Type B pancreatic cell (in vitro differentiated cells): ENCODE measurements at places on chromosomes 13 and 19. TPM values are rescaled to one million over a fixed set of nuclear protein-coding genes. Genes with fewer than 3 reads are reported as not detected.
A peak's percentile ranks its signal among the peaks of the same experiment; 100 is the strongest.

DNA sequence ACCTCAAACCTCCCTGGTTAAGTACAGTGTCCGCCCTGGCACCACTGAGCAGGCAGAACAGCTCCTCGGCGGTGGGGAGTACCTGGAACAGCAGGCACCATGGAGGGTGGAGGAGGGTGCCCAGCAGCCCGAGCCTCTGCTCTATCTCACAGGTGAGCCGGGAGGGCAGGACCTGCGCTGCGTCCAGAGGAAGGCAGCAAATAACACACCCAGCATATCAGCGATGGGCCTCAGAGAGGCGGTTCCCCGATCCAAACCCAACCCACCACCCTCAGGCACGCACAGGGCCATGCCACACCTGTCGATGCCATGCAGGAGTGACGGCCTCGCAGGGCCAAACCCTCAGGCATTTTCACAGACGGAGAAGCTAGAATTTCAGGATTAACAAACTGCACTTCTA, 11.8 kb downstream of the PEPD start:
- H3K36me3 ChIP-seq: peaks cover 5% of the 10 kb centered on the region
- peak overlapping the region; percentile 99 for H3K27ac ChIP-seq
- peak overlapping the region; percentile 87 for H3K4me3 ChIP-seq
- H3K27me3 ChIP-seq: no peaks in the 10 kb centered on the region
- H3K4me1 ChIP-seq: peaks cover 22% of the 10 kb centered on the region
- DNase-seq: no peak

GRCh38 chr19:29329460-29330134, 116.6 kb upstream of the UQCRFS1 start:
- DNase-seq: no peak
- no peak overlapping the region for H3K4me3 ChIP-seq
- H3K4me1 ChIP-seq: no peaks in the 10 kb centered on the region
- H3K27ac ChIP-seq: no peak overlapping the region
- H3K27me3 ChIP-seq: peaks cover 28% of the 10 kb centered on the region
- H3K36me3 ChIP-seq: no peaks in the 10 kb centered on the region

DNA sequence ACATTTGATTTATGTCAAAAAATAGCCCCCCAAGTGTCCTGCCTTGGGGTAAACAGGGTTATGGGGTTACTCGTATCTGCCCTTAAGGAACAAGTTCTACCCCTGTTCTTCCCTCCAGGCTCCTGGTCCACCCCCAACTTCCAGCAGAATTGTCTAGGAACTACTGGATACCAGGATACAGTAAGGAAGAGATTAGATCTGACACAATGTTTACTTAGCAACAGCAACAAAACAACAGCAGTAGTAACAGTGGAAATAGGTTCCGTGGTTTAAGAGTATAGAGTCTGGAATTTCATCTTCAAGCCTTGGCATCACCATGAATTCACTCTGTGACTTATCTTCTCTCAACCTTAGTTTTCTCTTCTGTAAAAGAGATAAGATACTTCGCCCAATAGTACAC, 1.7 kb upstream of the FAM98C start:
- H3K27ac ChIP-seq: no peak overlapping the region
- DNase-seq: no peak
- H3K36me3 ChIP-seq: peaks cover 5% of the 10 kb centered on the region
- H3K4me1 ChIP-seq: no peaks in the 10 kb centered on the region

DNA sequence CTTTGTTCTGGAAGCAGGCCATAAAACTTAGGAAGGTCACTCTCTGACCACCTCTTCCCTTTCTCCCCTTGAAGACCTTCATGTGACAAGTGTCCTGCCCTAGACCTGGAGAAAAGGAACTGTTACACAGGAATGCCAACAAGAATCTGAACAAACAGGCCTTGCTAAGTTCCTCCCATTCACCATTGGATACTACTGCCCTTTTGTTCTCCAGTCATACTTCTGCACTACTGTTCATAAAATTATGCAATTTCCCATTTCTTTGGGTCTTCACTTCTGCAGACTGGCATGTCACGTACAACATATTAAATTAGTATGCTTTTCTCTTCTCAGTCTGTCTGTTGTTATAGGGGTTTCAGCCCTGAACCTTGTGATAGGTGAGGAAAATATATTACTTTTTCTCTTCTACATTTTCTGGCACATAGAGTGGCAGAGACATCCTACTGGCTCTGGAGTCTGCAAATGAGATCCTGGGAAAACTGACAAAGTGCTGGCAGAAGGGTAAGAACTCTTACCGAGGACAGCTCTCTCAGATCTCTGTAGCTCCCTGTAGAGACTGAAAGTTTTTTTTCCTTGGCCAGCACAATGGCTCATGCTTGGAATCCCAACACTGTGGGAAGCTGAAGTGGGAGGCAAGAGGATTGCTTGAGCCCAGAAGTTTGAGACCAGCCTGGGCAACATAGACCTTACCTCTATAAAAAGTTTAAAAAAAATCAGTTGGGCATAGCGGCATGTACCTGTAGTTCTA, 87.6 kb upstream of the SPRY2 start:
- H3K27me3 ChIP-seq: no peaks in the 10 kb centered on the region
- H3K36me3 ChIP-seq: no peaks in the 10 kb centered on the region

SOX1 gene
- total RNA-seq: 0.17 and 1.3 TPM in 2 replicates

GRCh38 chr13:97245011-97245410, 22.9 kb downstream of the MBNL2 start:
- peaks cover 18% of the 10 kb centered on the region for H3K36me3 ChIP-seq
- DNase-seq: no peak
- H3K27ac ChIP-seq: no peak overlapping the region

DNA sequence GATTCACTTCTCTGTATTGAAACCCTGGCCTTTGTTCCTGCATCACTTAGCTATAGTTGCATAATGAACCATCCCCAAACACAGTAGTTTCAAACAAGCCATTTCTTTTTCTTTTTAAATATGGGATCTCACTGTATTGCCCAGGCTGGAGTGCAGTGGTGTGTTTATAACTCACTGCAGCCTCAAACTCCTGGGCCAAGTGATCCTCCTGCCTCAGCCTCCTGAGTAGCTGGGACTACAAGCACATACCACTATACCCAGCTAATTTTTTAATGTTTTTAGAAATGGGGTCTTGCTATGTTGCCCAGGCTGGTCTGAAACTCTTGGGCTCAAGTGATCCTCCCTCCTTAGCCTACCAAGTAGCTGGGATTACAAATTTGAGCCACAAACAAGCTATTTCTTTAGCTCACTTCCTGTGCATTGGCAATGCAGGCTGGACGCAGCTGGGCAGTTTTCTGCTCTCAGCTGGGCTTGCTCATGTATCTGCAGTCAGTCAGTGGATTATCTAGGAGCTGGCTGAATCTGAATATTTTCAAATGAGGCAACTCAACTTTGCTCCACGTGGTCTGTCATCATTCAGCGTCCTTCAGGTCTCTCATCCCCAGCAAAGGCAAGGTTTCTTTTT, 49.5 kb upstream of the SIN3B start:
- no peak for DNase-seq
- no peaks in the 10 kb centered on the region for H3K4me1 ChIP-seq
- H3K36me3 ChIP-seq: no peaks in the 10 kb centered on the region

- no peaks in the 10 kb centered on the region for H3K27me3 ChIP-seq
- no peak for DNase-seq
- H3K4me1 ChIP-seq: no peaks in the 10 kb centered on the region
- no peaks in the 10 kb centered on the region for H3K36me3 ChIP-seq
- no peak overlapping the region for H3K4me3 ChIP-seq
- no peak overlapping the region for H3K27ac ChIP-seq
Observed at GRCh38 chr19:15721268-15721667, 6.6 kb upstream of the OR10H2 start.

- peaks cover 30% of the 10 kb centered on the region for H3K27me3 ChIP-seq
- no peaks in the 10 kb centered on the region for H3K36me3 ChIP-seq
- DNase-seq: no peak
Observed at GRCh38 chr19:18109733-18110608, 12.4 kb downstream of the MAST3 start.

DNA sequence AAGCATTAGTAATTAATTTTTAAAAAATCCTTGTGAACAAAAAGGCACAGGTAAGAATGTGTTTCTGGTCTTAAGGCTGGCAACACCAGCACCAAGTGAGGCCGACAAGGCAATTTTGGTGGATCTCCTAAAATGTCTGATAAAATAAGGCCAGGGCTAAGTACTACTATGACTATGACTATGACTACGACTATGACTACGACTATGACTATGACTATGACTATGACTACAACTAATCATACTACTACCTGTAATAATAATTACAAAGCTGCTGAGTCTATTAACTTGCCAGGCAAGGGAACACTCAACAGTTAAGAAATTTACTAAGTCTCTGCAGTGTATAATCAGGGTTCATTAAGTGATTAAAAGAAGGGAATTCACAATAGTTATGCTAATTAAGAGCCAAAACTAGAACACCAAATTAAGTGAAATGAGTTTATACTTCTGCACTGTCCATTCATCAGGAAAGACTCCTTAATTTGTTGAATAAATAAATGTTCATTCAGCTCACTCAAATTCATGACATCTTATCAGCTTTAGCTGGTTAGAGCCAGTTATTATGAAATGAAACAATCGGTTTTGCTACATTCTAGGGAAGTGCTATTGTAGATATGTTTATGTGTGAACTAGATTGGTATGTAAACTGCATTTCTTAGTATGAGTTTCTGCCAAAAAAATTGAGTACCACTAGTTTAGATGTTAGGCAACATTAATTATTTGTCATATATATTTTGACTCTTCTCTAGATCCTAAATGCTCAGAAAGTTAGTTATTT, 1626.2 kb upstream of the PCDH20 start:
- H3K27me3 ChIP-seq: no peaks in the 10 kb centered on the region
- no peak overlapping the region for H3K4me3 ChIP-seq
- H3K36me3 ChIP-seq: no peaks in the 10 kb centered on the region
- no peak overlapping the region for H3K27ac ChIP-seq

DNA sequence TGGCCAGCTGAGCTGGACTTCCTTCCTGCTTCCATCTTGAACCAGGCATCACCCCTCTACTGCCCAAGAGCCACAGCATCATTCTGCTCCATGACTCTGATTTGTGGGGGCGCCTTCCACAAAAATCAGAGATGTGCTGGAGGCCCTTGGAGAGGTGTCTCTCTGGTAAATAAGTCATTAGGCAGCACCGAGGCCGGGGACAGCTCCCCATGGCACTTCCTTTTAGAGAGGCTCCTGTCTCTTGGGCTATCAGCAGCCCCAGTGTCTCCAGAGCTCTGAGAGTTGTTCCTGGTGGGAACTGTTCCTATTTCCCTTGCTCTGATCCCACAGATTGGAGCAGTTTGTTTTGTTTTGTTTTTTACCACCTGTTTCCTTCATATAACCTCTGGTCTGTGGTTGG, 19.9 kb downstream of the NWD1 start:
- no peak overlapping the region for H3K27ac ChIP-seq
- no peaks in the 10 kb centered on the region for H3K4me1 ChIP-seq
- no peak overlapping the region for H3K4me3 ChIP-seq

GRCh38 chr19:15265850-15266248, 33.6 kb upstream of the EPHX3 start:
- no peaks in the 10 kb centered on the region for H3K27me3 ChIP-seq
- peaks cover 18% of the 10 kb centered on the region for H3K4me1 ChIP-seq
- no peak overlapping the region for H3K27ac ChIP-seq
- DNase-seq: no peak
- peaks cover 16% of the 10 kb centered on the region for H3K36me3 ChIP-seq

DNA sequence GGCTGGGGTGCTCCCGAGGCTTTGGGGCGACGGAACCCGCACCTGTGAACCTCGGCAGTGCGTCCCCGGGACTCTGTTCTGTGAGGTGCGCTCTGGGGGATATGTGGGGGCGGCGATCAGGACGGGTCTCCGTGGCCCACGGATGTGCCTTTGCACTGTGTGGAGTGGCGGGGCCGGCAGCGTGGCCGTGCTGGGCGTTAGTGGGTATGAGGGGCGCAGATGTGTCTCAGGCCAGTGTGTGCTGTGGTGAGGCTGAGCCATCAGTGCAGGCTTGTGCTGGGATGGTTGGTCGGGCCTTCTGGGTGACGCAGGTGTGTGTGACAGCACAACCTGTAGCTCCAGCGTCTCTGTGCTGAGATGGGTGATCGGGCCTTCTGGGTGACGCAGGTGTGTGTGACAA, 16.9 kb downstream of the ZNF331 start:
- no peaks in the 10 kb centered on the region for H3K27me3 ChIP-seq
- no peak overlapping the region for H3K27ac ChIP-seq
- H3K4me3 ChIP-seq: no peak overlapping the region
- H3K36me3 ChIP-seq: peaks cover 12% of the 10 kb centered on the region
- H3K4me1 ChIP-seq: no peaks in the 10 kb centered on the region

CYP4F22 gene
- not detected in 2 replicates for total RNA-seq

DNA sequence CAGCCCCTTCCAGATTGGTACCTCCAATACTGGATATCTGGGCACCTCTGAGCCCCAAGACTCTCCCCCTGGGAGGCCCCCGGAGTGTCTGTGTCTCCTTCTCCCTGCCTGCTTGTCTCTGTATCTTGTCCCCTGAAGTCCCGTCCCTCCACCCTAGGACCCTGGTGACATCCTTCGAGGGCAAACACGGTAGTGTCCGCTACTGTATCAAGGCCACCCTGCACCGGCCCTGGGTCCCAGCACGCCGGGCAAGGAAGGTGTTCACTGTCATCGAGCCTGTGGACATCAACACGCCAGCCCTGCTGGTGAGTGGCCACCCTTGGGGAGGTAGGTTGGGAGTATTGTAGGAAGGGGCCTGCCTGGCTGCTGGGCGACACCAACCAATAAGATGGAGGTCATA, 844 bp downstream of the ARRDC2 start:
- no peak overlapping the region for H3K27ac ChIP-seq
- peak overlapping the region; percentile 68 for H3K4me3 ChIP-seq
- H3K27me3 ChIP-seq: peaks cover 4% of the 10 kb centered on the region
- DNase-seq: no peak
- H3K36me3 ChIP-seq: no peaks in the 10 kb centered on the region

HIPK4 gene
- total RNA-seq: 0.12 TPM in 1 of 2 replicates, not detected in the other

DNA sequence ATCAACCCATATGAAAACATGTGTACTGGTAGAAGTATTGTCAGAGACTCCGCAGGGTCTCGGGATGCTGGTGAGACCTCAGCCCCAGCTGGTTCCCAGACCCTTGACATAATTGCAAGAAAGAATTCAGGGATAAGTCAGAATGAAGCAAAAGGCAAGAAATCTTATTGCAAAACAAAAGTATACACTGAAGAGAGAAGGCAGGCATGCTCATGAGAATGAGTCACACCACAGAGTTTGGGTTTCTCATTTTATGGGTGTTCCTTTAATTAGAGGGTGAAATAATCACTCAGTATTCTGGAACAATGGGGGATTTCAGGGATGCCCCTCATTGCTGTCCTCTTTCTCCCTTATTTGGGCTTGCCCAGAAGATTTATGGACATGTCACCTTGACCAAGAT, 1423.8 kb upstream of the MIR17HG start:
- no peaks in the 10 kb centered on the region for H3K27me3 ChIP-seq
- no peak overlapping the region for H3K27ac ChIP-seq
- DNase-seq: no peak
- H3K4me3 ChIP-seq: no peak overlapping the region

- peak; percentile 84 for DNase-seq
- no peaks in the 10 kb centered on the region for H3K36me3 ChIP-seq
- no peak overlapping the region for H3K27ac ChIP-seq
- H3K27me3 ChIP-seq: peaks cover 60% of the 10 kb centered on the region
Observed at GRCh38 chr19:18785179-18786124, 5.7 kb downstream of the COMP start.

- DNase-seq: peak; percentile 70
- H3K27me3 ChIP-seq: no peaks in the 10 kb centered on the region
- no peak overlapping the region for H3K4me3 ChIP-seq
- H3K27ac ChIP-seq: no peak overlapping the region
- peaks cover 5% of the 10 kb centered on the region for H3K4me1 ChIP-seq
Observed at GRCh38 chr19:5154129-5154798, 185.4 kb downstream of the KDM4B start.
